ENCODE measurements at places on chromosomes 12 and 14.

- no peak for DNase-seq
These were observed 360.5 kb upstream of the TMPO start for GRCh38 chr12:98154850-98155249.

DNA sequence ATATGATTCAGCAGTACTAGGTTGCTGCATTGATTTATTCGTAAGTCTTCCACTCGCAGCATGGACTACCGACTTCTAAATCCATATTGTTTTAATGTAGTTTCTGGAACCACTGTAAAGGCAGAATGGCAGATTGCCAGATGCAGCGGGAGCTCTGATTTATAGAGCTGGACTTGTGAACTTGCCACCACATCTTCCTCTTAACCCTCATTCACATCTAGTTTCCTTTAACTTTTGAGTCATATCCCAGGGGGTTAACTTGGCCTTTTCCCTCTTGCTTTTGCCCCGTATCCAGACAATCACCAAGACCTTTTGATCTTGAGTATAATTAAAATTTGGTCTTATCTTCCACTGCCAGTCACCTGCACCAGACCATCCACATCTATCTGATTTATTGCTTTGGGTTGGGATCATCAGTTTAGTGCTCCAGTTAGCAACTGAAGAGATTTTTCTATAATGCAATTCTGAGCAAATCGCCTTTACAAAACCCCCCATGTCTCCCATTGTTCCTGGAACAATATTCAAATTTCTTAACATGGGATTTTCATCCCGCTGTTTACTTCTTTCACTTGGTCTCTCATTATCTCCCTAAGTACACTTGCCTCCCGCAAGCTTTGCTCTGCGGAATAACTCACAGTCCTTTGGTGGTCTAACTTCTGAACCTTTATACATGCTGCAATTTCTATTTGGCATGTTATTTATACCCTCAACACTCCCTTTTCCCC, 130.5 kb downstream of the ACSS3 start:
- DNase-seq: no peak

- peak; percentile 98 for DNase-seq
These were observed at the start of gene ISCU for GRCh38 chr12:108562348-108563135. Gene ISCU (plus strand): TSS chr12:108562596. CDS start chr12:108562623, 27 bp downstream.

- DNase-seq: peak; percentile 36
These were observed 187.7 kb downstream of the GALC start for GRCh38 chr14:87805315-87805723.

DNA sequence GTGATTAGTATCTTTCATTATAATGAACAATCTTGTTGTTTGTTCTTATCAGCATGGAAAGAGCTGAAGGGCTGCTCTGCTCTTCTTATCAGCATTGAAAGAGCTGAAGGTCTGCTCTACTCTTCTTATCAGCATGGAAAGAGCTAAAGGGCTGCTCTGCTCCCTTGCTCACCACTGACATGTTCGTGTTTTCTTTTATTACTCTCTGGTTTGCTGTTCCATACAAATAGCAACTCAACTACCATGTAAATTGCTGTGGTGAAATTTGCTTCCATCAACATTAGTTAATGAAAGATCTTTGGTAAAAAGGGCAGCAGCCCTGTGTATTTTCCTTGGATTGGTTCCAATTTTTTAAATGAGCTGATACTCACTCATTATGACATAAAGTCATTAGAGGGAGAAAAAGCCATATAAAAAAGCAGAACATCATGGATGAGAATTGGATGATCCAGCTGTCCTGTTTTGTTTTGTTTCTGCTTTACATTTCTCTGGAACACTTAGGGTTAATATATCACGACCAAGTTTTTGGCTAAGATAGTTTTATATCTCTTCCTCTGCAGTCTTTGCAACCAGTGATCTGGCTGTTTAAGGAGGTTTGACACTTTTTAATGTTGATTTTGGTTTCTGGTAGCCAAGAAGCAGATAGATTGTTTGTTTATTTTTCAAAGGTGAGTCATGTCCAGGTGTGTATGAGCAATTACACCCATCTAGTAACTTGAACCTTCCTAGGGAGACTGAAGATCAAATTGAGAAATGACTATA, 356.6 kb downstream of the CEP128 start:
- DNase-seq: no peak

DNA sequence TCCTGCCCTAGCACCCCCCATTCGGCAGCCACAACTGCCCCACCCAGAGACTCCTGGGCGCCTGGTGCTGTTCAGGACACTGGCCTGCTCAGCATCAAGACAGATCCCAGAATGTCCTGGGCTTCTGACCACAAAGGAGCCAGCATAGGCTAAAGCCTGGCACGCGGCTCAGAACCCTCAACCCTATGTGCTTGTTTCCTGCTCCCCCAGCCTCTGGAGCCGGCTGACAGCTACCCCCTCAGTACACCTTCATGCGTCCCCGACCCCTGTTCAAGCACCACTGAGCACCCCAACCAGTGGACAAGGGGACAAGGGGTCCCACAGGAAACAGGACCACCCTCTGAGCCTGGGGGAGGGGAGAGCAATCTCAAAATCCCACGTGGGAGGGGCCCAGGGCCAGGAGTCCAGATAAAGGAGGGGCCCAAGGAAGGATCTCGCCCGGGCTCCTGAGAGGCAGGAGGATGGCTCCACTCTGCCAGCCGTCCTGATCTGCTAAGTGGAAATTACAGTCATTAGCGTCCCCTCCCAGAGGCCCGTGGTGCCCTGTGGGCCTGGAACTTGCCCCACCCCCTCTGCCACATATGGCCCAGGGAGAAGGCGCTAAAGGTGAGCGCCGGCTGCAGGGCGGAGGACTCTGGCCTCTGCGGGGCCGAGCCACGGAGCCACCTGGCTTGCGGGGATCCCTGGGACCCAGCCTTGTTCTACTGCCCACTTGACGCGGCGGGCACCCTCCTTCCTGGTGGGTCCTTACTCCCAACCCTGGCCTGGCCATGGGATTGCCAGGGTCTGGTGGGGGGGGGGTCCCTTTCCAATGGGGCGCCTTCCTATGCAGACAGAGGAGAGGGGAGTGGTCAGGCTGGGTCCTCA, 27.2 kb upstream of the GPR132 start:
- DNase-seq: peak; percentile 29

GRCh38 chr12:124655048-124655697, 87.8 kb upstream of the NCOR2 start:
- DNase-seq: no peak

DNA sequence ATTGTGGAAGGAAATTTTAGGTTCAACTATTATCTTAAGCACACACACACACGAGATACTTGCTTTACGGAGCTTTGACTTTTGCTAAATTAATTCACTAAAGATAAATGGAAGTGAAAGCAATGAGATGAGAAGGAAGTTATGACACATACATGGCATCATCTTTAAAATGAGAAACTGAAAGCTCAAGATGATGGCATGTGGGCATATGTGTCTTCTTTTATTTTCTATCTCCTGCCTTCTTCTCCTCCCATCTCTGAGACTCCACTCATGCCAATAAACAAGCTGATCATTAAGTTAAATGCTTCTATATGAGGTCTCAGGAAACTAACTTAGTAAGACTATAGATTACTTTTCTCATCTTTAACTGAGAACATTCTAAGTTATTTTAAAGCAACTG, 216.7 kb downstream of the MED13L start:
- DNase-seq: peak; percentile 59

- no peak for DNase-seq
These were observed 383.5 kb downstream of the RGS6 start for GRCh38 chr14:72315714-72316113.

- peak; percentile 77 for DNase-seq
These were observed 13.6 kb upstream of the GNG2 start for GRCh38 chr14:51846631-51847488.

DNA sequence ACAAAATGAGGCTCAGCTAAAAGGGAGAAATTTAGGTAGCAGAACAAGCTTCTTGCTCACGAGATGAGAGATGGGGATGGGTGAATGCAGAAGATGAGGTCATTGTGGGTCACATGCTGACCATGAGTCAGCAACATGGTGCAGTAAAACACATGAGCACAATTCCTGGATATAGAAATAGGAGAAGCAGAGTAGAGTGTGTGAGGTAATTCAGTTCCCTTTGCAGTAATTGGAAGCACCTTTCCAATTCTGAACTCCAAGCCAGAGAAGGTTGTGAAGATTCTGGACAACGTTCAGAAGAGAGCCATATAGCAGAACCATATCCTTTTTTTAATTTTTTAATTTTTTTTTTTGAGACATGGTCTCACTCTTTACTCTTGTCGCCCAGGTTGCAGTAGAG, 62.0 kb upstream of the LMNTD1 start:
- no peak for DNase-seq

DNA sequence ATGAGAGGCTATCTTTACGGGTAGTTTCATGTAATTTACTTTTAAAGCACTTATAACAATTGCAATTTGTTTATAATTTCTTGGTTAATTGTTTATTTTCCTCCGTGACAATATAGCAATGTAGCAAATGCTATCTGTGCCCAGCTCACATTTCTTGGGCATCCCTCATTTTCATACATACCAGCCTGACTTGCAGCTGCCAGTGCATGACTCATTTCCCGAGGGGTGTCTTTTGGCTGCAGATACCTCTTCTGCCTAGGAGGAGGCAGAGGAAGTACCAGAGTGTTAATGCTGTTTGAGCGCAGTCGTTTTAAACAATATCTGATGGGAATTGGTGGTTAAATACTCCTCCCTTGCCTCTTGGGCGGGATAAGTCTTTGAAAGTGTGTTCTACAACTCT, 104.2 kb upstream of the ABCD2 start:
- no peak for DNase-seq

GRCh38 chr12:8834230-8834629, 11.8 kb downstream of the A2ML1 start:
- no peak for DNase-seq
